ENCODE measurements at places on chromosomes 2 and 18. TPM values are rescaled to one million over a fixed set of nuclear protein-coding genes. Genes with fewer than 3 reads are reported as not detected.
A peak's percentile ranks its signal among the peaks of the same experiment; 100 is the strongest.

- H3K27me3 ChIP-seq = no peaks in the 10 kb centered on the region
- DNase-seq = peak; percentile 26
- no peaks in the 10 kb centered on the region for H3K36me3 ChIP-seq
- H3K27ac ChIP-seq = 0 out of 2 replicates have a peak overlapping the region, but pooled peaks have one; percentile 16
- no peak overlapping the region for H3K4me3 ChIP-seq
These were observed 4.6 kb downstream of the TTR start for GRCh38 chr18:31596081-31596872.

DNA sequence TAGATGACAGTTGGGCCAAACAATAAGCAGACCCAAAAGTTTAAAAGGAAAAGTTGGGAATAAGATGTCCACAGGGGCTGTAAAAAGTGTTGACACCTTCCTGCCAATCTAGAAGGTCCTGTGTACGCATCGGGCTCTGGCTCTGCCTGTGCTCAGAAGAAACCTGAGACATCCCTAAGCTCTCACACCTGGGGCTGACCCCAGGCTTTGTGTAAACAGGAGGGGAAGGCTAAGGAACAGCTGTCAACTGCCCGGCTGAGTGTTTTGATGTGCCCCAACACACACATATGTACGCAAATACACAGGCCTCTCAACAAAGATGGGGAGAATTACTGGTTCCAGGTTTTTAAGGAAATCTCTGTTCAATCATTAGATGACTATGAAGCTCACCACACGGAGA lies 59.5 kb downstream of the TMEM131 start:
- H3K4me1 ChIP-seq = peaks cover 3% of the 10 kb centered on the region
- H3K27ac ChIP-seq = no peak overlapping the region
- no peak for DNase-seq
- H3K4me3 ChIP-seq = no peak overlapping the region
- H3K36me3 ChIP-seq = no peaks in the 10 kb centered on the region

The CYP27C1 gene
- polyA plus RNA-seq = not detected

The ADGRF3 gene
- 0.10 TPM for polyA plus RNA-seq

The SP100 gene
- 50.6 TPM for polyA plus RNA-seq

The FIGLA gene
- polyA plus RNA-seq = not detected

All from SK-N-SH (cell line).